ENCODE measurements at places on chromosomes 3 and 15.

DNA sequence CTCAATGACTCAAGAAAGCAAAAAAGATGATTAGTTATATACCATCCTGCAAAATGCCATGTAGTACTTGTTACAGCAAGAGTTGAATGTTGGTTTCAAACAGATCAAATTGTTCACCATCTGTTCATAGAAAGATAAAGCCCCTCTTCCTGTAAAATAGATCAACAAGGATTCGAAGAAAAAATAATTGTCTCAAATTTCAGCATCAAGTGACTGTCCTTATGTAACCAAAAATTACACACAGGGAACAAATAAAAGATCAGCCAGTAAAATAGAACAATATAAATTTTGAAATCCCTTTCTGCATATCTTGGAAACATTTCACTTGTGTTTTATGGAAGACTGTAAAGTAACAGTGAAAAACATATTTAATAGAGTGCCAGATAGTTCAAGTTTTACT is 165.1 kb upstream of the STAC start:
- no peak for DNase-seq

DNA sequence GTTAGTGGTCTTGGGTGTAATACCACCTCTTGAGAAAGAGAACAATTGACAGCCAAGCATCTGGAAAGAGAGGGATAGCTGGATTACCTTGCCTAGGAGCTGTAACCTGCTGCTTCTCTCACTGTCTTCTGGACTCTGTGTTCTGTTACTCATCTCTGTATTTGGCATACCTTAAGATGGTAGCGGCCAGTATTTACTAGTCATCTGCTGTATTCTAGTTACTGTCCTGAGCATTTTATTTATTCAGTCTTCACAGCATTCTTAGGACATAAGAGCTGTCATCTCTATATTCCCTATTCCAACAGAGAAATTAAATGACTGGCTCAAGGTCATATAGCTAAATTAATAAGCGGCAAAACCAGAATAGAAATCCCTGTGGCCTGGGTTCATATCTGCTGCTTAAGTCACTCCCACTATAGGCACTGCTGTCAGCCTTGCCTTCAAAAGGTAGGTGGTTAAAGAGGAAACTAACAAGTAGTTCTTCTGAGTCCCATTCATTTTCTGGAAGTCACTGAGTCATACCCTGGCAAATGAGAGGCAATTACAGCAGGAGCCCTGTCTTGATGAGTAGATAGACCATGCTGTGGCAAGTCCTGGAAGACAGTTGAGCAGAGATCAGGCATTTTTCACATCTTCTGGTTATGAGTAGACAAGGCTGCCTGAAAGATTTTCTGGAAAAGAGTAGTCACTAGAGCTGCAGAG is 68.2 kb downstream of the RAB7A start:
- peak; percentile 78 for DNase-seq

DNA sequence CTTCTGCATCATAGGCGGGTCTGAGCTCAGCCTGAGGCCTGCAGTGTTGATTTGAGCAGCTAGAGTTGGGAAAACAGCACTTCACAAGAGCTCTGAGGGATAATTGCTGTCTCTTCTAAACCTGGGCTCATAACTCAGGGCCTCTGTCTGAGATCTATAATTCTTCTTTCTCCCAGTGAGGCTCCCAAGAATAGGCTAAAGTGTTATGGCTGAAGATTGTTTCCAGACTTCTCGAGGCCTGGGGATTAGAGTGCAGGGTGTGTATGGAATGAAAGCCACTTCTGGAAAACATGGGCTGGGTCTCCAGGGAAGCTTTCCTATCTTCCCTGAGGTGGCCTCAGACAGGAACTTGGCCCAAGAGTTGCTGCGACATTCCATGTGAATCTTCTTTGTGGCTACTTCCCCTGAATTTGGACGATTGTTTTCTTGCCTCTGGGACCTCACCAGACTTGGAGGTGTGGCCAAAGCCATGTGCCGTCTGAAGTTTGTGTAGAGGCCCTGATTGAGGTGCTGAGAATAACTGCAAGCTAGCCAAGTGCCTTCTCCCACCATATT is 26.5 kb downstream of the MTMR14 start:
- DNase-seq: no peak

DNA sequence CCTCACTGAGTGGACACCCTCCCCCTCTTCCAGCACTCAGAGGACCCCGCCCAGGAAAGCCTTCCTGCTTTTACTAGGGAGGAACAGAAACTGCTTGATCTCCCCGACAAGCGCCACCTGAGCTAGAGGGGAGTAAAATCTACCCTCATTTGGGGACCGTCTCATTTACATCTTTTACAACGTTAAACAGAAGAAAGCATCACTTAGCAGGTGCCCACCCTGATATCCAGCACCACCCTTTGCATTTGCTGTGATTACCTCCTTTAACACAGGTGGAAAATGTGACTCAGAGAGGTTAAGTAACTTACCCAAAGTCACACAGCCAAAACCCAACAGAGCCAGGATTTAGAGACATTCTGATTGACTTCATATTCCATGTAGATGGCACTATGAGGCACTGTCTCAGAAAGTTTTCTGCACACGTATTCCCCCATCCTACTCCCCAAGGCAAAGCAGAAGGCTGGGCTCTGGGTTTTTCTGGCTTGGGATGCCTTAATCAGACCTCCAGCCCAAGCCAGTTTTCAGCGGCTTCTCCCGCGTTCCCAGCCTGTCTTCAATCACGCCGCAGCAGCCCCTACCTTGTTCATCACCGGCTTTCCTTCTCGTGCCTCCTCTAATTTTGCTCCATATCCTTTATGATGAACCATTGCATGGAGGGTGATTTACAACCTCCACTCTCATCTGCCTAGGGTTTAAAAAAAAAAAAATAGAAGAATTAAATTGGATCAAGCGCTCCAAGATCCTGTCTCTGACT is 314.6 kb upstream of the PROK2 start:
- no peak for DNase-seq

DNA sequence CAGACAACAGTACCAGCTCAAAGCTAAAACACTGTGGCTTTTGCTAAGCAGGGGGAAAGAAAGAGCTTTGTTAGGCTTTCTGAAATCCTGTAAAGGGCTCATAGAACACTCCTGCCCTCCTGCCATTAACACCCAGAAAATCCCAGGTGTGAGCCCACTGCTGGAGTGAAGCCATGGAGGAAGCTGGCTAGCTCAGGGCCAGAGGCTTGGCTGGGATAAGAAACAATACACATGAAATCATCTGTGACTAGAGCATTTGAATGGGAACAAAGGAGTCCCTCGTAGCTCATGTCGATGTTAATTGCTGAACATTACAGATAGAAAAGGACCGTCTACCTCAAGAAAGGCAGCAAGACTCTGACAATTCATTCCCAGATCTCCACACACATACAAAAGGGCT is 23.5 kb downstream of the RUVBL1 start:
- DNase-seq: peak; percentile 11

GRCh38 chr3:188241883-188242282 is 87.9 kb downstream of the LPP start:
- DNase-seq: no peak

DNA sequence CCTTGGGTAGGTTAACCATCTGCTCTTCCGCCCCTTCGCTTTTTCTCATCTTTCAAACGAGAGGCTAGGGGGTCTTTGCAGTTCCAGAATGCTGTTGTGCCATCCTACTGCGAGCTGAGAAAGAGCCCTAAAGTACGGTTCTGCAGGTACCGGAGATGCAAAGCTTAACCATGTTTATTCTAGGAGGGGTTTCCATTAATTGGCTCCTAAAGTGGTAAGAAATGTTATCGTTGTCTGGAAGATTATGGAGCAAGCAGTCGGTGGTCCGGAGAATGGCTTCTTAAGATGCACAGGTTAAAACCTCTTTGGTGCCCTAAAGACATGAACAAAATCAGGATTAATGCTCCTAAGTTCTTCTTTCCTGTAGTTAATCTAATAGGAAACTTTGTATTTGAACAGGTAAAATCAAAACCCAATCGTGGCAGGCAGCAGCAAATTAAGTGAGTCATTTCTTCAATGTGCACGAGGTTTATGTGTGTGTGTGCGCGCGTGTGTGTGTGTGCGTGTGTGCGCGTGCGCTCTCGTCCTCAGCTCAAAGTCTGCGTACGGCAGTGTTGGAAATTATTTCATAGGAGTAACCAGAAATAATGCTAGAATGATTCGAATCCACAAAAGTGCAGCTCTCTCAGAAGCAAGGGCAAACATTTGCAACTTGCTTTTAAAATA is 772 bp downstream of the FAM81A start:
- peak; percentile 3 for DNase-seq

GRCh38 chr15:66761726-66762595 is 59.9 kb downstream of the SMAD6 start:
- peak; percentile 73 for DNase-seq

- peak; percentile 46 for DNase-seq
These were observed 26.8 kb downstream of the LRTM1 start for GRCh38 chr3:54900838-54901591.

GRCh38 chr3:13022348-13023234 is 50.6 kb downstream of the IQSEC1 start:
- DNase-seq: peak; percentile 98

DNA sequence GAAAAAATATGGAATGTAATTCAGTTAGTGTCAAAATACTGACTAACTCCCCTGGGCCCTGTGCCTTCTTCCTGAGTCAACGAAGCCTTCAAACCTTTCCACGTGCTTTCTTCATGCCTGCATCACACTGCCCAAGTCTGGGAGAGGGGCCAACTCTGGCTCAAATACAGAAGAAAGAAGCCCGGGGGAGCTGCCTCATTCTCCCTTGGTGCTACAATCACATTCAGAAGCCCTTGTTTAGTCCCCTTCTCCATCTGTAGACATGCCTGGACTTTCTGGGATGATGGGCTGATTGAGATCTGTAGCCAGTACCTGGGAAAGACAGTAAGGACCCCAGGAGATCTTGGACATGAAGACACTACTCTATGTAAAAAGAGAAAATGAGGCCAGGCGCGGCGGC is 77.8 kb upstream of the GSK3B start:
- peak; percentile 80 for DNase-seq

DNA sequence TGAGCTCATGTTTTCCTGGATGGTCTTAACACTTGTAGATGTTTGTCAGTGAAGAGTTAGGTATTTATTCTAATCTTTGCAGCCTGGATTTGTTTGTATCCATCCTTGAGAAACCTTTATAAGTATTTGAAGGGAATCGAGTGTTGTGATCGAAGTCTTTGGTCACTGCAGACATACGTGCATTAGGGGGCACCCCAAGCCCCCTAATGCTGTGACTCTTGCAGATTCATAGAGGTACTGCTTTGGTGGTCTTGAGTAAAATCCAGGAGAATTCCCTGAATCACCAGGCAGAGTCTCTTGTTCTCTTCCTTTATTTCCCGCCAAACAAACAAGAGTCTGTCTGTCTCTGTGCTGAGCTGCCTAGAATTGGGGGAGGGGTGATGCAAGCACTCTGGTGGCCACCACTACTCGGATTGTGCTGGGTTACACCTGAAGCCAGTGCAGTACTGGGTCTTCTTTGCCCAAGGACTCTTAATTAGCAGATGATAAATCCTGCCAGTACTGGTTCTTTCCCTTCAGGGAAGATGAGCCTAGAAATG is 170.5 kb upstream of the POU1F1 start:
- no peak for DNase-seq

- DNase-seq: no peak
These were observed 55.4 kb downstream of the ABHD2 start for GRCh38 chr15:89143503-89144162.

- DNase-seq: no peak
These were observed 32.4 kb downstream of the C3orf80 start for GRCh38 chr3:160257606-160258005.

- no peak for DNase-seq
These were observed 441.3 kb downstream of the TBL1XR1 start for GRCh38 chr3:176755977-176756376.

DNA sequence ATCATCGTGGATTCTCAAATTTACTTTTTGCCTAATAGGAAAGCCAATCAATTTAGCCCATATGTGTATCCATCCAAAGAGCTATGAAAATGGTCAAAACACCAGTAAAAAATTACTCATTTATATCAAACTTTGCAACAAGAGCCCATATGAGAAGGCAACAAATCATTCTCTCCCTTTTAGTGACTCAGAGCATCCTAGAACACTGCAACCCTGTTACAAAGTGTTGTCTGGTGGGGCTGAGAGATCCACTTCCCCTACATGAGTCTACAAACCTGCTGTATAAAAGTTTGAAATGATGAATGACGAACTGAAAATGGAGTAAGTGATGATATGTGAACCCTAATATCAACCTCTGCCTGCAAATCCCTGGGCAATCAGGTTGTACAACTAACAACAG is 23.3 kb downstream of the PDZRN3 start:
- no peak for DNase-seq

DNA sequence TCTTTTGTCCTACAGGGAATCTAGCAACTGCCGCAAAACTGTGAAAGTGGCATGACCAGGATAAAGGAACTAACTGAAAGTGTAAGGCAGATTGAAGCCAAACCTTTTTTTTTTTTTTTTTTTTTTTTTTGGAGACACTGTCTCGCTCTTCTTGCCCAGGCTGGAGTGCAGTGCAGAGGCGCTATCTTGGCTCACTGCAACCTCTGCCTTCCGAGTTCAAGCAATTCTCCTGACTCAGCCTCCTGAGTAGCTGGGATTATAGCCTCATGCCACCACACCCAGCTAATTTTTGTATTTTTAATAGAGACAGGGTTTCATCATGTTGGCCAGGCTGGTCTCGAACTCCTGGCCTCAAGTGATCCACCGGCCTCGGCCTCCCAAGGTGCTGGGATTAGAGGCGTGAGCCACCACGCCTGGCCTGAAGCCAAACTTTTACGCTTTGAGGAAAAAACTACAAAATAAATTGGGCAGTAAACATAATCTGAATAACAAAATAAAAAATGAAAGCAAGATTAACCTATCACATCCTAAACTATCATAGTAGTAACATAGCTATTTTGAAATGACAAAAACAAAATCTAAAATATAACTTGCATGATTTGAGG is 9.7 kb downstream of the SLTM start:
- DNase-seq: no peak

- no peak for DNase-seq
These were observed 19.3 kb downstream of the ARHGAP31 start for GRCh38 chr3:119313461-119313860.

GRCh38 chr3:49434731-49435130 is 5.6 kb upstream of the NICN1 start:
- DNase-seq: no peak

DNA sequence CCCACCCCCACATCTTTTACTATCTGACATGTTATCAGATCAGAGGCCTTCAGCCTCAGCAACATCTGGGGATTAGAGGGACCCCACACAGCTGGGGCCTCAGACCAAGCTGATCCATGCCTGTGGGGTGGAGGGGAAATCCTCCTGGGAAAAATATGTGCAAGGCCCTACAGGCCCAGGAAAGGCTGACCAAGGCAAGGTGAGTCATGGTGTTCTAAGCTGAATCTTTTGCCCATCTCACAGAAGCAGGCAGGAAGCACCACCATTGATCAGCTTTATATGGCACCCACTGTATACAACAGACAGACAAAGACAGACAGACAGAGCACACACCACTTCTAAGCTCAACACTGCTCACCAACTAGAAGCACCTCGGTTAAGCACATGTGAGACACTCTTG is 12.4 kb upstream of the PARP6 start:
- no peak for DNase-seq

DNA sequence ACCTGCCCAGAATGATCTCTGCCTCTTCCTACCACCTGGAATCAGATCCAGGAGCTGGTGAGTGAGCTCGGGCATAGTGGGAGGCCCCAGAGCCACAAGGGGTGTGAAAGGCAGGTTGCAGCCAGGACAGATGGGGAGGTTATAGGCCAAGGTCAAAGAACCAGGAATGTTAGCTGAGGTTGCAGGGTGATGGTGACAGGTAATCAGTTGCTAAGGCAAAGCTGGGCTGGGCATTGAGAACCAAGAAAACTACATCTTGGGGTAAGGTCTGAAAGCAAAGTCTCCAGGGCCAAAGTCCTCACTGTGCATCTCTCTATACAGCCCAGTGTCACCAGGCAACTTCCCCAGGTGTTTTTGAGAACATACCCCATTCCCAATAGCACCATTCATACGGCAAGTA is 38.4 kb upstream of the SLC6A11 start:
- DNase-seq: no peak

All from astrocyte of the hippocampus (primary cell).